ENCODE measurements at places on chromosomes 16 and 17. TPM values are rescaled to one million over a fixed set of nuclear protein-coding genes. Genes with fewer than 3 reads are reported as not detected.

CPPED1 gene
- total RNA-seq: 13.8 TPM

LAT gene
- 4.4 TPM for total RNA-seq

SLC6A2 gene
- not detected for total RNA-seq

TP53TG3C gene
- not detected for total RNA-seq

GRCh38 chr17:82519971-82520903, 705 bp downstream of the FOXK2 start:
- DNase-seq: peak; percentile 30

DNA sequence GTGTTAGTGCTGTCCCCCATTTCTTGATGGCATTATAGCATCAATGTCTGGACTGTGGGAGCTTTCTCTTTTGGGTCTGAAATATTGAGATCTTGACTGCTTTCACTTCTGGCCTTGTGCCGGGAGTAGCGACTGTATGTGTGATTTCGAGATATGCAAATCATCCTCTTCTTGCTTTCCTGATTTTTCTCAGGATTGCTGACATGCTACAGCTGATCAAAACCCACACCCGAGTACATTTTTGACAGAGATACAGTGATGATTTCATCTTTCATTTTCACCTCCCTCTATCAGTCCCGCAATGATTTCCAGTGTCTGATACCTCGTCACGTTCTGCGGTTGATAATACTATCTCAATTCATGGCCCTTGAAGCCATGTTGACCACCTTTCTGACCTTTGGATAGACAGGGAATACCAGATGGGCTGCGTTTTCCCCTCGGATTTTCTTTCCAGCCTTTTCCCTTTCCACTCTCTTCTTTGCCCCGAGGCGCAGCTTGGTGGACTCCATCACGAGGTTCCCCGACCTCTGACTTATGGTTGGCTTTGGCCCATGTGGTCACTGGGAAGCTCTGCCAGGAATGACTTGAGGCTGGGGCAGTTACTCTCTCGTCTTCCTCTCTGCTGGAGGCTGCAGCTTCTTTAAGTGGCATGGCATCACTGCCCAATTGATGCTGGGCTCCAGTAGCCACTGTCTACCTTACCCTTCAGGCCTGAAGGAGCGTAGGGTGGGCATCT, 184.4 kb downstream of the SNX29 start:
- DNase-seq: no peak

DNA sequence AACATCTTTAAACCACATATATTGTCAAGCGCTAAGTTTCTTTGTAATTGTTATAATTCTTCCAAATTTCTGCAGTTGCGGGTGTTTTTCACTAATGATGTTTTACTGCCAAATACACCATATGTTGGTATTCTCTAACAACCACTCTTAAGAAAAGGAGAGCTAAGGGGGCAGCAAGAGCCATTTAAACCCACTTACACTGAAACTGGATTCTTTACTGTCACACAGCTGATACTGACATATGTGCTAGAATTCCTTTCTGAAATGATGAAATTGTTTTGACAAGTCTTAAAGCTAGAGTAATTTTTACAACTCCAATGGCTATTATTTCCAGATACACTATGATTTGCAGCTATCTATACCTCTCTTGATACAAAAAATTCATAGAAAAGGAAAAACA, 483.1 kb downstream of the CDH11 start:
- no peak for DNase-seq

DNA sequence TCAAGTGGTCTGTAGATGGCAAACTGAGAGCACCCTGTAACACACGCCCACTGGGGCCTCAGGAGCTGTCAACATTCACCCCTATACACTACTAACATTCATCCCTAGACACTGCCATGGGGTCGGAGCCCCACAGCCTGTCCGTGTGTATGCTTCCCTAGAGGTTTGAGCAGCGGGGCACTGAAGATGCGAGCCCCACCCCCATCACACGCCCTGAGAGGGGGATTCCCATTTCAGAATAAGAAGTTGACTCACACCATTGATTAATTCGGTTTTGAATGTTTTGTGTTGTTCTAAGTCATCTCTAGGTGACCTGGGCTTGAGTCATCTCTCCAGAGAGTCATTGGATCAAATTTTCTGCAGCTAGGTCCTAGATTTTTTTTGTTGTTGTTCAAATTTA, 37.3 kb upstream of the MMD start:
- peak; percentile 74 for DNase-seq

- peak; percentile 63 for DNase-seq
These were observed 3.1 kb downstream of the MT1E start for GRCh38 chr16:56628486-56629350.

GRCh38 chr16:83942815-83943515, 10.1 kb upstream of the OSGIN1 start:
- DNase-seq: no peak

- DNase-seq: no peak
These were observed 43.9 kb downstream of the KLHDC4 start for GRCh38 chr16:87721622-87722585.

DNA sequence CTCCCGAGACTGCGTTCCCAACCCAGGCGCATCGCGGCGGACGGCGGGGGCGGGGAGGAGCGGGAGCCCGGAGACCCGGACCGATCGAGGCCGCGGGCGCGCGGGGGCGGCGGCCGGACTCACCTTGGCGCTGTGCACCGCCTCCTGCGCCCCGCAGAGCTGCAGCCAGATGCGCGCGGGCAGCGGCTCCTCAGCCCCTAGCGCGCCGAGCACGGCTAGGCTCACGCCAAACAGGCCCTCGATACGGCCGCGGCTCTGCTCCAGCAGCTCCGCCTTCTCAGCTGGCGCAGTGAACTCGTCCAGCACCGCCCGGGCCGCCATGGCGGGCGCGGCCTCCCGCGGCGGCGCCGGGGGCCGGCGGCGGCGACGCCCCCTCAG, 339 bp downstream of the N4BP1 start:
- DNase-seq: peak; percentile 46

- no peak for DNase-seq
These were observed 41.9 kb upstream of the WSCD1 start for GRCh38 chr17:6028294-6028693.

All from MCF 10A (cell line).